NCI-H510A (cell line): ENCODE measurements at places on chromosomes 12 and 14.
A peak's percentile ranks its signal among the peaks of the same experiment; 100 is the strongest.

- no peak for DNase-seq
Observed at GRCh38 chr14:48289701-48290100, 614.3 kb upstream of the MDGA2 start.

DNA sequence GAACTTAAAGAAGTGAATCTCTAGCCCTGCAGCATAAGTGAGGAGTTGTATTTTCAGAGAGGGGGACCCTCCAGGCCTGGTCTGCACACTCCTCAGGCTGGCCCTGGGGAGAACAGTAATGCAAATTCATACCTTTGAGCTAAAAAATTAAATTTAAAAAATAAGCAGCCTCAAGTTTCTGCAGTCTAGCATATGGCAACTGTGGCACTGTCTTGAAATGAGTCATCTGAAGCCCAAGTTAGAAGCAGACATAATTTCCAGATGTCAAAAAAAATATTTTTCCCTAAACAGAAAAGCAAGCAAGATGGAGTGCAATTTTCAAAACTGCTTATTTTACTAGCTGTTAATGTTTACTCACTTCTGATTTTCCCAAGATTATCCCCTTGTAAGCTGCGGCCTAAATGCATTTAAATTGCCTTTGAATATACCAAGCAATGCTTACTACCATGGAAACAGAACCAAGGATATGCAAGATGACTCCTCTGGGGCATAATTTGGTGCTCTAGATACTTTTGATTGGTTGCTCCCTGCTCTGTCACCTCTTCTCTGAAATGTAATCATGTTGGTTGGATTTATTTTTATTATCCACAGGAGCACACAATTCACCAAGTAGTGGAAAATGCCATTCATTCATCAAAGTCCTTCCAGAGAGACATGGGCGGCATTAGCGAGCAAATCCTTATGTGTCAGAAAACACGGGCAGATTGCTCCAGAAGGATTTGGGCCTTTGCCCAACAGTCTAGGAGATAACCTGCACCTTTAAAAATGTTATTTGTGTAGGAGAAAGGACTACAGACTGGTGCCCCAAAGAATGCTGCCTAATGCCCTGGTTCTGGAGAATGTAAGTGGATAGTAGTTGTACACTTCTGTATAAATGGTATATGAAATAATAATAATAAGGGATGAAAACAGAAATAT is 25.0 kb upstream of the DHRS7 start:
- DNase-seq: no peak

- DNase-seq: no peak
Observed at GRCh38 chr12:57769594-57769993, 2.3 kb downstream of the METTL1 start.

GRCh38 chr12:51346581-51346980 is at the start of gene CELA1:
Gene CELA1, minus strand, starts transcription at chr12:51346679. Its CDS starts 41 bp downstream, at chr12:51346638.
- no peak for DNase-seq

GRCh38 chr12:117067016-117067415 is 32.2 kb downstream of the TESC start:
- DNase-seq: no peak

DNA sequence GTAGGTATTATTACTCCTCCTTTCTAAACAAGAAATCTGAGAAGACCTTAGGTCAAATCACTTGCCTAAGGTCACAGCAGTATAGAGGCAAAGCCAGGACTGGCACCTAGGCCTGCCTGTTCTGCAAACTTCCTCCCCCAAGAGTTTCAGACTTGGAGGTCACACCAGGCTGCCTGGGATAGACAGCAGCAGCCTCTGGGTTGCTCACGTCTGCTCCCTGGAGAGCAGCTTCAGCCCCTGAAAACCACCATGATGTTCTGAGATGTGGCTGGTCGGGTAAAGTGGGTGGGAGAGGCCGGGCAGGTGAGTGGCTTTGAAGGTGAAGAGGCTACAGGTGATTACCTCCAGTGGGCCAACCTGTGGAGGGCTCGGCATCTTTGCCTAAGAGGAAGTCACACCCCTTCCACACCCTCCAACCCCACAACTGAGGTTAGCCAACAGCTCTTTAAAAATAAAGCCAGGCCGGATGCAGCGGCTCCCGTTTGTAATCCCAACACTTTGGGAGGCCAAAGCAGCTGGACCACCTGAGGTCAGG is 37.0 kb upstream of the PNMA1 start:
- DNase-seq: peak; percentile 38
